Cardiac septum (tissue), 1 donor: ENCODE measurements at places on chromosomes 12 and 14.

DNA sequence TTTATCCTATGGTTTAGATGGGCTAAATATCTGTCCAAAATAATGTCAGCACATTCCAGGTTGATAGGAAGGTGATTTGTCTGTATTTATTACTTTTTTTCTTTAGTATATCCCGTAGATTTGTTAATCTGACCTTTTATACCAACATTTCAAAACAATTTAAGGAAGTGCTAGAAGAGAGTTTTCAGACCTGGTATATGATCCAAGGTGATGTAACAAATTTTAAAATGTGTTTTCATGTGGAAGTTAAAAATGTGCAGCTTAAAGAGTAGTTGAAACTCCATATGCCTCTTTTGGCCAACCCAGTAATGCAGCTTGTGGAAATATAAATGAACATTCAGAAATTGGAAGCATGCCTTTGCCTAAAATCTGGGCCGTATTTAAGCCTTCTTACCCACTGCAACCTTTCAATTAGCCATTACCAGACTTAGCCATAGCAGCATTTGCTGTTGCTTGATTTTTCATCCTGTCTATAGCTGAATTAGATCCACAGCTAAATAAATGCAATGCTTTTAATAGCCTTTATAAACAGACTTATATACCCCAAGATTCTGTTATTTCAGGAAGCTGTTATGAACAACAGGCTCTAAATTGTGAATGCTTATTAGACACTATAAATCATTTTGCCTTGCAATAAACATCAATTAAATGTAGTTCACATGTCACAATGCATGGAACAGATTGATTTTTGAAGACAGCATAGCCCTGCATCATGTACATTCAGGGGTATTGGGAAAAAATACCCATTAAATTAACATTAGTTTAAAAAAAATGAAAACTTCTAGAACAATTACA lies 271.2 kb downstream of the PDZRN4 start:
- no peak for DNase-seq

GRCh38 chr14:31855262-31855661 lies 221.8 kb upstream of the ARHGAP5 start:
- no peak for DNase-seq

GRCh38 chr12:96237465-96238077 lies 43.4 kb downstream of the ELK3 start:
- DNase-seq: no peak

DNA sequence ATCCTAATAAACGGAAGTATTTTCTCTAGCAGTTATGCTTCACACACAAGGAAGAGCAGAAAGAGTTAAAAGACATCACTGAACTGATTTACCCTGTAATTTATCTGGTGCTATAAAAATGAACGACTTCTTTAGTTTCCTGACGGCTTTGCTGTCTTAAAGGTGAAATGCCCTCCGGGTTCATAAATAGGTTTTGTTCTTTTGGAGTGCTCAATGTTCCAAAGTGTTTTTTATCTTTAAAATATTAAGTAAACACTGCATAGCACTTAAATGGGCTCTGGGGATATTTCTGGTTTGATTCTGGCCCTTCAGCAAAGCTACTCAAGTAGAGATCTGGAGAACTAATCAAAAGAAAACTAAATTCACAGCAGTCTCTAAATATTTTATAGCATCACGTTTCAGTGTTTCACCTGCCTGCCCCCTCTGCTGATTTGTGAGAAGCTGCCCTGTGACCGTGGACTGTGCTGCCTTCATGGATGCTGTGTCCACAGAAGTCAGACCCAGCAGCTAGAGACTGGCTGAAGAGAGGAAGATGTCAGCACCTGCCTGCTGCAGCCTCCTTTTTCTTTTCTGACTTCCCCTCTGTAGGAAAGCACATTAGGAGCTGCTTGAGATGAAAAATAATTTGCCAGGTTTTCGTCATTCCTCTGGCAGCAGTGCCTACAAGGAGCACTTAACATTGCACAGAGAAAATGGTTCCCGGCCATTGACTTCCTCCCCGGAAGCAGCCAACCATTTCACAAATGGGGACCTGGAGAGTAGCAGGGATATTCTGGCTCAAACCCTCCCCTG lies 205.1 kb upstream of the FSCB start:
- no peak for DNase-seq

- DNase-seq: no peak
These were observed 91.5 kb downstream of the FBXW8 start for GRCh38 chr12:117002051-117002817.

- no peak for DNase-seq
These were observed 7.0 kb upstream of the B4GALNT3 start for GRCh38 chr12:452667-453210.

- DNase-seq: no peak
These were observed 234.3 kb downstream of the DACT1 start for GRCh38 chr14:58872061-58872460.

GRCh38 chr12:124758266-124759220 lies 105.1 kb downstream of the SCARB1 start:
- DNase-seq: no peak

DNA sequence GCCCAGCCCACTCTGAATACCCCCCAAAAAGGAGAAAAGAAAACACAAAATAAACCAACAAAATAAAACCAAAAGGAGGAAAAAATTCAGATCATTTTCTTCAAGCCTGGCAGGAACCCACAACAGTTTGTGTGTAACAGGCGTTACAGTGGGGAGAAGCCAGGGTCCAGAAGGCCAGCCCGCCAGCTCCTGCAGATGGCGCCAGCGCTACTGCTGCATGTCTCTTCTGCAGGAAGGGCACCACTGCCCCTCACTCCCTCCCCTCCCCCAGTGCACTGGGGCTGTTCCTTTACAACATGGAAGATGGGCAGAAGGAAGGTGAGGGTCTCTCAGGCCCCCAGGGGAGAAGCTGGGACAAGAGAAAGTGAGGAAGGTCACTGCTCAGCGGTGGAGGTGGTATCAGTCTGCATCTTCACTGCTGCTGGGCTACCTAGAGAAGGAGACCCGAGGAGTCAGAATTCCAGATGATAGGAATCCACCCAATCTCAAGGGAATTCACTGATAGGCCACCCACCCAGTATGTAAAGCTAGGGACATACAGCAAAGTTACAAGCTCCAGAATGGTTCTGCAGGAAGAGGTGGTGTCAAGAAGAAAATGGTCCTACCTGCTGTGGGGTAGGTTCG lies 2.3 kb upstream of the NOP2 start:
- no peak for DNase-seq

DNA sequence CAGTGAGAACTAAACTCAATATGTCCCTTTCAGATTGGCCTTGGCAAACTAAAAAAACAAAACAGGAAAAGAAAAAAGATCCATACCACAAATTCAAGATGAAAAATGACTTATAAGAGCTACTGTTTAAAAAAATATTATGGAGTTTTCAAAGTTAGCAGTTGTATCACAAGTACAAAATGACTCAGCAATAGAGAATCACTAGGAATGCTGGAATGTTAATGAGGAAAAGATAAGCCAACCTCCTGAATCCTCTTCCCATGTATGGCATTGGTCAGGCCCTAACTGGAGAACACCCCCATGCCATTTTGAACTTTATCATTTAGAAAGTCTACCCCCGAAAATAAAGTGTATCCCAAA lies 62.2 kb downstream of the PPP1R36 start:
- DNase-seq: no peak

- DNase-seq: no peak
These were observed 105.0 kb downstream of the PPP2R5E start for GRCh38 chr14:63438065-63438757.

GRCh38 chr12:79841248-79841877 lies 93.5 kb downstream of the PPP1R12A start:
- DNase-seq: no peak

DNA sequence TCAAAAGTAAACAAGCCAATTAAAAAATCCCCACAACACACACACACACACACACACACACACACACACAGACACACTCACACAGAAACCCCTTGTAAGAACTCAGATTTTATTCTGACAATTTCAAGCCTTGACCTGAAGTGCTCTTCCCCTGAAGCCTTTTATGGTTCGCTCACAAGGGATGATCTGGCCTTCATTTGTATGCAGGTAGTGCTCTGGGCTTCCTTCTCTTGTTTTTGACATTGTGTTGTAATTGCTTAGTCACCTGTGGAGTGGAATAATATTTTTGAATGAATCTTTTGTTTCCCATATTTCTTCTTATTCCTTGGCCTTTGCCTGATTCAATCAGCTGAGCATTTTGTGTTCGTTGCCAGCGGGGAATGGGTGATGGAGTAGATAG lies 83.3 kb upstream of the CSRP2 start:
- no peak for DNase-seq

DNA sequence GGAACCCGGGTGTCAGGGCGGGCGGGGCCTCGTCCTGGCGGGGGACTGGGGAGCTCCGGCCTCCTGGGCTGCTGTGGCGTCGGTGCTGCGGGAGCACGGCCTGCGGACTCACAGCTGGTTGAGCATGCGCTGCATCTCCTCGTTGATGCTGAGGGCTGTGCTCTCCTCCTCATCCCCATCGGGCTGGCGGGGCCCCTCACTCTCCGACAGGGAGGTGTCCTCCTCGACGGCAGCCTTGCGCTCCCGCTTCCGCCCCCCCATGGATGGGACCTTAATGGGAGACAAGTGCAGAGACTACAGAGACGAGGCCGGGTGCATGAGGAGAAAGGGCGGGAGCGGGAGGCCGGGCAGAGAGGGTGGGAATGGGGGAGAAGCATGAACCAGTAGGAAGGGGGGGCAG lies 7.3 kb downstream of the IFFO1 start:
- no peak for DNase-seq

GRCh38 chr12:10369557-10370415 lies 20.1 kb downstream of the KLRK1 start:
- no peak for DNase-seq

GRCh38 chr12:123898673-123899072 lies 74.0 kb downstream of the CCDC92 start:
- no peak for DNase-seq

GRCh38 chr14:99118046-99118721 lies 153.8 kb downstream of the BCL11B start:
- DNase-seq: no peak

DNA sequence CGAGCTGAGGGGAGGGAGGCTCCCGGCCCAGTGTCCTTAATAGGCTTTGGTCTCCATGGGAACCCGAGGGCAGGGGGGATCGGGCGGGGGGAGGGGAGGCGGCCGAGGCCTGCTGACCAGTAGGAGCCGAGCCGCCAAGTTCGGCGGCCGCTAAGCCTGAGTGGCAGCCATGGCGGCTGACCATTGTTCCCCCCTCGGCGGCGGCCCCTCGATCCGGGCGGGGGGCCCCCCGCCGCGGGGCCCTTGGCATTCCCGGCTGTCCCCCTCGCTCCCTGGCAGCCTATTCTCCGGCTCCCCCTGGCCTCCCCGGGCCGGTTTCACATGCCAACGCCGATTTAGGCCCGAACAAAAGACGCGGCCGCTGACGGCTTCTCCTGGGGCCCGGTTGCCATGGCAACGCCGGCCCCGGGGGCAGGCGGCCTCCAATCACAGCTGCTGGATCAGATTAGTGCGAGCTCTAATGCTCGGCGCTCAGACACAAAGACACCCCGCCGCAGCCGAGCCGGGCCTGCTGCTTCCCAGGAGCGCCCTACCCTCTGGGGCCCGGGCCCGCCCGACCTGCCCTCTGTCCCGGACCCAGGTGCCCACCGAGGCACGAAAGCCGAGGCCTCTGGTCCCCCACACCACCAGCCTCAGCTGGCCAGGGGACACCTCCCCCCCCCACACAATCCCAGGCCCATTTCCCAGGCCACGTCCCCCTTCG lies 7.3 kb downstream of the MSI1 start:
- no peak for DNase-seq

GRCh38 chr14:85060121-85060520 lies 469.8 kb upstream of the FLRT2 start:
- no peak for DNase-seq

- no peak for DNase-seq
These were observed 38.0 kb downstream of the LTBP2 start for GRCh38 chr14:74574090-74574433.

DNA sequence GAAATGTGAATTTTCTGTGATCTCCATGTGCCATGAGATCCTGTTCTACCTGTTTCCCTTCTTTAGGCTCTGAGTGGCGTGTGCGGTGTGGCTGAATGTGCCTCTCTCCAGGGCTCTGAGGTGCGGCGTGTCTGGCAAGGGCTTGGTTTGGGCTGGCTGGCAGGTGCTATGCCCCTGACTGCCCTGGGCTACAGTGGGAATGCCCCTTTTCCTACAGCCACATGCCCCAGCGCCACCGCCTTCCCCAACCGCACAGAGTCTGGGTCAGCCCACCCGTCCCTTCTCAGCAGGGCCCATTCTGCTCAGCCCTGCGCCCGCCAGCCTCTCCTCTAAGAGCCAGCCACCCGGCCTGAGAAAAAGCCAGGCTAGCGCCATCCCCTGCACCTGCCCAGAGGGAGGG lies 24.7 kb downstream of the BTBD6 start:
- DNase-seq: no peak

DNA sequence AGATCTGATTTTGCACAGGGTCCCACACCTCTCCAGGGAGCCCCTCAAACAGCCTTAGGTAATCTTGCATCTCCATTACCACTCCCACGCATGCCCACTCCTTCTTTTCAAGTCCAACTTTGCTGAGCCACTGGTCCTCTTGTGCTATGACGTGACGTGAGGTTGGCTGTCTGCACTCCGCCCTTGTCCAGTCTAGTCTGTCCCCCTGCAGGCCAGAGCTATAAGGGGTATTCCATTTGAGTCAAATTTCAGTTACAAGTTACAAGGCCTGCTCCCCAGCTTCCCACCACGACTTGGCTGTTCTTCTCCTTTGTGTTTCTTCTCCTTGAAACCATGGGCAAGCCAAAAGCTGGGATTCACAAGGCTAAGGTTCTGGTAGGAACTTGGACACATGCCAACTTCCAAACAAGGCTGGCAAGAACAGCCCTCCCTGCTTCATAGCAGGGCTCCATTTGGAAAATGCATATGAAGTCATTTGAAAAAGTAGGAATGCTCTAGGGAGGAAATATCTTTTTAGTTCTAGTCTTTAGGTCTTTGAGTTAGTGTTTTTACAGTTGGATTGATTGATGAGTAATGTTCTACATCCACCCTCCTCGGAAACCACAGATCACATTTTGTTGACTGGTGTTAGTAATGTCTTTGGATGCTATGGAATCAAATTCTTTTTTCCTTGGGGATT lies 49.1 kb downstream of the KCNA1 start:
- DNase-seq: no peak
